CD4-positive, alpha-beta T cell (primary cell): ENCODE measurements at places on chromosomes 16 and 17.

GRCh38 chr16:30139583-30140481 is 16.8 kb upstream of the MAPK3 start:
- DNase-seq, result peak; percentile 38

GRCh38 chr16:24850289-24850938 is 4.7 kb downstream of the SLC5A11 start:
- DNase-seq, result no peak

DNA sequence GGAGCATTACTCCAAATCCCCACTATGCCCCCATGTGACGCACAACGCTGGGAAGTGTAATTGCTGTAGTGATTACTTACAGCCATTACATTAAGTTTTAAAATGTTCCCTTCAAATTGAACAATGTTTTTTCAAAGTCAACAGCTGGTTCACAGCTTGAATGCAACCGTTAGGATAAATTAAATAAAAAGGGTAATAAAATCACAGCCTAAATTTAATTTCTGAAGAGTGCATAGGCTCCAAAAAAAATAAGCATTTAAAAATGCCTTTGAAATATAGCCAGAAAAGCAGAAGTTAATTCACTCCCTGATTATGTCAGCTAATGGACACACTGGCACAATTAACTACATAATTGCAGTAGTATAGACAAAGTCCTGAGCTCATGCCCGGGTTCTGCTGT is 50.5 kb upstream of the KDM8 start:
- DNase-seq, result no peak

GRCh38 chr16:75614066-75614897 is 8.8 kb downstream of the ADAT1 start:
- DNase-seq, result no peak

DNA sequence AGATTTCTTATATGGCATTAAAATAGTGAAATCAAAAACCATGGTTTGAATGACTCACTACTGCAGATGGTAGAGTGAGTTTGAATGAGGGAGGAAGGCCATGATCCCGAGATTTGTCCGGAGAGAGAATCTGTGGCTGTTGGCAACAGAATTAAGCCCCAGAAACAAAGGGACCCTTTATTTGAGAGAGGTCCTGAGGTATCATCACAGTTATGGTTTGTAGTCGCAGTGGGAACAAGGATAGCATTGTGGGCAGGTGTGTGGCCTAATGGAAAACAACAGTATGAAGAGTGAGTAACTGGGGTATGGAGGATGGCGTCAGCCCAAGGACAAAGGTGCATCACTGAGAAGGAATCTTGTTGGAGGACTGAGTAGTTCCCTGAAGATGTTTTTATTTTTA is 8.5 kb upstream of the ZFP3 start:
- DNase-seq, result no peak

DNA sequence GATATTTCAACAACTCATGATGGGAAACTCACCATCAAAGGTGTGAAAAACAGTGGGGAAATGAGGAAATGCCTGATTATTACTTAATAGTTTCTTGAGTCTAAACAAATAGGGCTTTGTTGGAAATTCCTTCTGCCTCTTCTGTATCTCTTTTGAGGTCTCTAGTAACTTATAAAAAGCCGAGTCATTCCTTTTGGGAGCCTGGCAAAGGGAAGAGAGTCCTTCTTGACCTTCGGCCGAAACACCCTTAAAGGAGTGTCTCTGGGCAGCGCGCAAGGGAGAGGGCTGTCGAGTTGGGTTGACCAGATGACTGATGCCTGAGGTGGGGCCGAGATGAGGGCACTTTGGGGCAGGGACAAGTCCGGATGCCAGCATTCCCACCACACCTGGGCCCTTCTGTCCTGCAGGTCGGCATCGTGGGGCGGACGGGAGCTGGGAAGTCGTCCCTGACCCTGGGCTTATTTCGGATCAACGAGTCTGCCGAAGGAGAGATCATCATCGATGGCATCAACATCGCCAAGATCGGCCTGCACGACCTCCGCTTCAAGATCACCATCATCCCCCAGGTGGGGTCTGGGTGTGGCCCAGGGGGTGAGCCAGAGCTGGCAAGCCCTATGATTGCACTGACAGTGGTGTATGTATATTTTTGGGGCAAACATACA is 89.2 kb downstream of the ABCC6 start:
- no peak for DNase-seq

DNA sequence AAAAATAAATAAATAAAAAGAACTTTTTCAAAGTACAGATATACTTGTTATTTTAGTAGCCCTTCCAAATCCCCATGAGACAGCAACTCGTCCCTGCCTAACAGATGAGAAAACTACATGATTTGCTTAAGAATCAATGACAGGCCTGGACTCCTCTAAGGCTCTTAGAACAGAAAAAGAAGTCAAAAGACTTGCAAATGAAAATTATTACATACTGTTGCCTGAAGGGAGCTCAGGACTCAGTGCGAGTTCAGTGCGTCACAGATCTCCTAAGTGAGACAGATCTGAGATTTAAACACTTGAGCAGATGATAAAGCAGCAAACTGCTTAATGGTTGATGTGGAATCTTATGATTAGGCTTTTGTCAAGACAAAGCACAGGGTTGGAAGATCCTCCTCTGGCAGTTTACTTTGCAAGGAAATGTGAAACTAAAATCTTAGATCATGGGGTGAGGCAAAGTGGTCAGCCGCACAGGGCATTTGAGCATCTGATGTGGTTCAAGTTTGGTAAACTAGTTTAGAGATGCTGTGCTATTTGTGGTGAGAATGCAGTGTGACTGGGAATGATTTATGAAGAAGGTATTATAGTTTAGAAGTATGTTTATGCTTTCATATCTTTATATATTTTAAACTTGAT is 138.1 kb downstream of the TRIM37 start:
- no peak for DNase-seq

GRCh38 chr17:13140750-13141149 is 122.9 kb upstream of the ELAC2 start:
- DNase-seq, result no peak

- no peak for DNase-seq
These were observed 265.5 kb downstream of the C16orf95 start for GRCh38 chr16:87051526-87052320.

- no peak for DNase-seq
These were observed 129.0 kb downstream of the KATNIP start for GRCh38 chr16:27678955-27679354.

- no peak for DNase-seq
These were observed 2.8 kb downstream of the USP22 start for GRCh38 chr17:21039839-21040575.

DNA sequence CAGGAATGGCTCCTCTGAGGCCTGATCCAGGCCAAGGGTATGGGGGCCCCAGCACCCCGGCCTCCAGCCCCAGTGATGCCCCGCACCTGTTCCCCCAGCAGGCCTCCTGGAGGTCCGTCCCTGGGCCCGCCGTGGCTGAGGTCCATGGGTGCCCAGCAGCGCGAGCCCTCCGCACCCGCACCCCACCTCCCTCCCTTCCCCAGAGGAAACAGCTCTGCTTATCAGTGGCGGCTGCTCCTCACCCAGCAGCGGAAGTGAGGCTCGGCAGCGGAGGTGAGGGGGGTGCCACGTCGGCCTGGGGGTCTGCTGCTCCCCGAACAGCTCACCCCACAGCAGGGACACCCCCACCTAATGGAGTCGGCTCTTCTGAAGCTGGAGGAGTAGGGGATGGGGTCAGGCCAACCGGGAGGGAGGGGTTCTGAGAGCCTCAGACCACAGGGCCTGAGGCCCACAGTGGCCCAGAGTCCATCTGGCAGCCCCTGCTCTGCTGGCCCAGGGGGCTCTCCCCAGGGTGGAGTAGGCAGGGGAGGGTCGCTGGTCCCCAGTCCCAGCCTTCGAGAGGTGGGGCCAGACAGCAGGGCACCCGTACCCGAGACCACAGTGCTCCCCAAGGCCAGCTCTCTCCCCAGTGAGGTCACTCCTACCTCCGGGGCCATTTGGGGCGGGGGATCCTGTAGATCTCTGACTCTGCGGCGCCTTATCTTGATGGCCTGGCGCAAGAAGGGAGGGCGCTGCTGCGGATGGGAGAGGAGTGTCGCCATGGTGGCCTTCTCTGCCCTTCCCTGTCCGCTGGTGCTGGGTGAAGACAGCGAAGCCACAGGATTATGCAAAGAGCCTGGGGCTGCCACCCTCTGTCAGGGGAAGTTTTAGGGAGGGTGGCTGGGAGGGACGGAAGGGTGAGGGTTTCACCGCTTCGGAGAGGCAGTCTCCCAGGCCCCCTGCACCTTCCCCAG is at the start of gene UNC13D:
Gene UNC13D (minus strand): TSS at position 828 of the 953 bp plus-strand sequence. CDS start 67 bp downstream, at position 761.
- peak; percentile 47 for DNase-seq

DNA sequence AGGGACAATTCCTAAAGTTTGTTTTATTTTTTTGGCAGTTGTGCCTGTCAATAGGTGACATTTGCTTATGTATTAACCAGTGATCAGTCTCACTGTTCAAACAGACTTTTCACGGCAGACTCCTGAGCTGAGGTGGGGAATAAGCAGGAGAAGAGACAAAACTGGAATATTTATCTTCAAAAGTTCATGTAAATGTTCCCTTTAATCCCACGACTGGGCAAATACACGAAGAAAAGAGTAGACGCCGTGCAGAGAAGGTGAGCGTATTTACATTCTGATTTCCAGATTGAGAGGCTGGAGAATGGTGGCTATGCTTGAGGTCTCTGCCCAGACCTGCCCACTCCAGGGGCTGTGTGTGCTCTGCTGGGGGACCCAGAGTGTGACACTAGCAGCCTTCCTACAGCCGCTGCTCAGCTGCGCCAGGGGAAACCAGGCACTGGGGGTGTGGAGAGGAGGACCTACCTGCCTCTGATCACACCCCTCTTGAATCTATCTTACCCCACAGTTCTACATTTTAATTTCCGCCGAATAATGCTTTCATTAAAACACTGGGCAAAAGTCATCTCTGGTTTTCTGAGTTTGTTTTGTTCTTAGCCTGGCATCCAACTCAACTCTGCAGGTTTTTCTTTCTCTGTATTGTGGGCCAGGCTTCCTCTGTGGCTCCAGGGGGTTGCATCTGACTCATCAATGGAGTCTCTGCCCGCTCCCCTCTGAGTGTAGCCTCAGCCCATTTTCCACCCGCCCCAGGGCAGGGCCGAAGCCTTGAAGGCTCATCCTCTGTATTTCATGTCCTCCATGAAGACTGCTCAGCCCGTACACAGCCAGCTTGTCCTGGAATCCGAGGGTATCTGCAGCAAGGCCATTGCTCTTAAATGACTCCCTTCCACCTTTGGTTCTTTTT is 237.1 kb downstream of the NTN1 start:
- DNase-seq, result no peak

DNA sequence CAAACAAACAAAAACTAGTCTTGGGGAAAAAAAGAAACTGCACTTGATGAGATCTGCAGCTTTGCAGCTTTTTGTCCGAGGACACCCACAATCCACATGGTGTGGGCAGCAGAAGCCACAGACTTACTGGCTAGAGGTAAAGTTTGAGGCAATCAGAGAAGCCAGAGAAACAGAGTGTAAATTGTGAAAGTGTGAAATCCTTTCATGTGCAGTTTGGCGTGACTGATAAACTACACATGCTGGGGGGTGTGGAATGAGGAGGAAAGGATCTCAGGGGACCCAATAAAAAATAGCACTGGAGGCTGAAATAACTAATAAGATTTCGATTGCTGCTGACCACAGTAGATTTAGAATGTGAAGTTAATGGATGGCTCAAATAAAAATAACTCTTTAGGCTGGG is 42.4 kb upstream of the HOXB13 start:
- DNase-seq, result no peak

- no peak for DNase-seq
These were observed 581.5 kb upstream of the RBFOX1 start for GRCh38 chr16:6751191-6751590.

DNA sequence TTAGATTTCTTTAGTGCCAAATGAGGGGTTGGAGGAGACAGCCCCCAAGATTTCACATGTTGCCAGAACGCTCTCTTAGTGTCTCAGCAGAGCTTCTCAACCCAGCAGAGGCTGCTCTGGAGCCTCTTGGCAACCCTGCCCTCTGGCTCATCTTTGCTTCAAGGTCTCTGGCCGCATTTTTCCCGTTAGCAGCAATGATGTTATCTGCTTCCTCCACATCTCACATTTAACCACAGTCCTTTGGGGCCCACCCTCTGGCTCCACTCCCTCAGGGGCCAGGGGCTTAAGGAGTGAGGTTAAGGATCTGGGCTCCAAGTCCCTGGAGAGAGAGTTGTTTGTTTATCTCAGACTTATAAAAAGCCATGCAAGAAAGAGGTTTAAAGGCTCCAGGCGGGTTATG is 3.3 kb upstream of the XYLT1 start:
- no peak for DNase-seq

DNA sequence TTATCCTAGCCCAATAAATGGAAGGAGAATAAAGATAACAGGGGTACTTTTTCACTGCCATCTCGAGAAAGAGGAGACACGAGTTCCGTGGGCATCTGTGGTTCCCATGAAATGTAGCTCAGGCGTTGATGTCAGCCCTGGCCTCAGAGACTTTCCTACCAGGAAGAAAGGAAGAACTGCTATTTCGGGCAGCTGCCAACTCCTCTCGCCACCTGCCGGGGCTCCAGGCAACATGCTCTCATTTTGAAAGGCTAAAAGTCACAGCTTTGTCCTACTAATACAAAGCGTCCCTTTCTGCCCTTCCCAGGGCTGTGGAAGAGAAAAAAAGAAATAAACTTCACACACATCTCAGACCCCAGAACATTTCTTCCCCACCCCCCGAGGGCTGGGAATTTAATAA is 65.8 kb downstream of the DHRS7C start:
- DNase-seq, result no peak

DNA sequence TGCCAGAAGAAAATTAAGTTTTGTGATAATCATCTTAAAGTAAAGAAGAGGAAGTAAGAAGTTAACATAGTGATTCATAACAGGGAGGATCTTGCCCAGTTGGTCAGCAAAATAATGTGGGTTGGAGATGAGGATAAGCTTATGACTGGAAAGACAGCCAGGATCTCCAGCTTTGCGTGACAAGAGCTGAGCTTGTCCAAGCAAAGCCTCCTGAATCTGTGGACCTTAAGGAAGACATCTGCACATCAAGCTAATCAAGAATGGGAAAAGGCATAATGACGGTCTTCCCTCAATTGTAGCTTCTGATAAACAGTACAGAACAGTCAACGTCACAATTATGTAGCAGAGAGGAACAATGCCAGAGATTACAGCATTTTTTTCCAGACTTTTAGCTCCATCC is 744.7 kb upstream of the GOT2 start:
- no peak for DNase-seq

GRCh38 chr16:53809088-53809932 is 105.4 kb downstream of the FTO start:
- no peak for DNase-seq

GRCh38 chr16:21277927-21278706 is at the start of gene CRYM:
Gene CRYM, minus strand, starts transcription at chr16:21278290. Its CDS starts 39 bp downstream, at chr16:21278251.
- DNase-seq, result no peak
